ENCODE measurements at places on chromosomes 2 and 18. TPM values are rescaled to one million over a fixed set of nuclear protein-coding genes. Genes with fewer than 3 reads are reported as not detected.
A peak's percentile ranks its signal among the peaks of the same experiment; 100 is the strongest.

DNA sequence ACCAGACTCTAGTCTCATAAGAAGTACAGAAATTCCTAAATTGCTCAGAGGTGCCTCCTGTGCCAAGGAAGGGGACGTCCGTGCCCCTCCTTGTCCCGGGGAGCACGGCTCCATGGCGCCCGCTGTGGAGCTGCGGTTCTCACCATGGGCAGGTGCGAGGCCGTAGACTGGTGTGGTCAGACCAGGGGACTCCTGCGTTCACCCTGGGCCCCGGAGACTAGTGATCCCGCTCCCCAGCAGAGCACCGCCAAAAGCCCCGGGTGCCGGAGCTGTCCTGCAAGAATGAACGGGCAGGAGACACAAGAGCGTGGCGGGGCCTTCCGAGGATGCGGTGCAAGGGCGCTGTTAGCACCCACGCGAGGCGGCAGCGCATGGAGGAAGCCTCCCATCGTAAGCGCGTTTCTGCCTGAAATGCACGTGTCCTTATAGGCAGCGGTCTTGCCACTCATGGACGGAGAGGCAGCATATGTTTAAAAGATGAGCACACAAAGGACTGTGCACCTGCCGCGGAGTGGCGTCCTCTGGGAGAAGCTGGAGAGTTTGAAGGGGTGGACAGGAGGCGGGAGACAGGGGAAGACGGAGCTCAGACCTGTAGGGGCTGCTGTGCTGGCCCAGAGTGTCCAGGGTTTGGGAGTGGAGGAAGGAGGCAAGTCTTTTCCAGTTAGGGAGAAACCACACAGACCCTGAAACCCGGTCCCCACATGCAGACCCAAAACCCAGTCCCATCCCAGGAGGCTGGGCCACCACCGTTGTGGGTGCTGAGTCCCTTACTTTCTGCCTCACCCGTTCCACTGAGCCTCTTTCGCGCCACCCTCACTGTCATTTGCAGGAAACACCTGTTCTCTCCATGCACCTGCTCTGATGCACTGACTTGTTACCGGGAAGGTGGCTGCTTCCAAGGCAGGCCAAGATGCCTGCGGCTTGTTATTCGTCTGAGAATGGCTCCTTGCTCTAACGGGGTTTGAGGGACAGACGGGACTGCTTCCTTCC is 7.5 kb upstream of the KCNG2 start:
- H3K27me3 ChIP-seq, result peaks cover 17% of the 10 kb centered on the region
- no peaks in the 10 kb centered on the region for H3K36me3 ChIP-seq

The VWC2L gene
- total RNA-seq, result not detected

DNA sequence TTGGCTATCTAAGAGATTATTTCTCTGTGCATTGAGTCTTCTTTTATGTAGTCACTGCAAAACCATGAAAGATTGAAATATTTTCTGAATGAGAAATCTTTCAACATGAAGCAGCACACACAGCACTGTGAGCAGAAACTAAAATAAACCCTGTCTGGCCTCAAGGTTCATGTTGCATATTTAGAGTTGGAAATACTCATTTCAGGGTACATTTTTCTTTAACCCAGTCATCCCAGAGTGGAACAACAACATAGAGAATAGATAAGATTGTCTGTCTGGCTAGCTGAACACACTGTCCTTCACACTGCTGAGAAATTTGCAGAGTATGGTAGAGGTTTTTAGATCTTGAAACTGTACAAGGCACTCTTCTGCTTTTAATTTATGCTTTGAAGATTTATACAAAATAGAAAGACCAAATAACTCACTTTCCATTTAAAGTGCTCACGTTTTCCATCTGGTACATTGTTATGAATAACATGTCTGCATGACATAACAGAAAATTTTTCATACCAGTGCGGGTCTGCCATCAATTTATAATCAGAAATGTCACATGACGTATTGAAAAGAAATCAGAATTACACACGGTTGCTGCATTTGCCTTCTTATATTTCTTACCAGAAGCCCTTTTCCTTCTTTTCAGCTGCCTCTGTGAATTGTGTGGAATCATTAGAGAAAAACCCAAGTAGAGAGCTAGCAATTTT is 25.0 kb upstream of the FN1 start:
- H3K27me3 ChIP-seq, result no peaks in the 10 kb centered on the region
- peaks cover 12% of the 10 kb centered on the region for H3K4me1 ChIP-seq
- no peaks in the 10 kb centered on the region for H3K36me3 ChIP-seq
- peak overlapping the region; percentile 27 for H3K4me3 ChIP-seq
- DNase-seq, result no peak

The IL37 gene
- not detected for total RNA-seq

- H3K36me3 ChIP-seq, result no peaks in the 10 kb centered on the region
- no peak overlapping the region for H3K27ac ChIP-seq
- no peaks in the 10 kb centered on the region for H3K4me1 ChIP-seq
Observed at GRCh38 chr2:177783091-177783490, 289.5 kb downstream of the PDE11A start.

DNA sequence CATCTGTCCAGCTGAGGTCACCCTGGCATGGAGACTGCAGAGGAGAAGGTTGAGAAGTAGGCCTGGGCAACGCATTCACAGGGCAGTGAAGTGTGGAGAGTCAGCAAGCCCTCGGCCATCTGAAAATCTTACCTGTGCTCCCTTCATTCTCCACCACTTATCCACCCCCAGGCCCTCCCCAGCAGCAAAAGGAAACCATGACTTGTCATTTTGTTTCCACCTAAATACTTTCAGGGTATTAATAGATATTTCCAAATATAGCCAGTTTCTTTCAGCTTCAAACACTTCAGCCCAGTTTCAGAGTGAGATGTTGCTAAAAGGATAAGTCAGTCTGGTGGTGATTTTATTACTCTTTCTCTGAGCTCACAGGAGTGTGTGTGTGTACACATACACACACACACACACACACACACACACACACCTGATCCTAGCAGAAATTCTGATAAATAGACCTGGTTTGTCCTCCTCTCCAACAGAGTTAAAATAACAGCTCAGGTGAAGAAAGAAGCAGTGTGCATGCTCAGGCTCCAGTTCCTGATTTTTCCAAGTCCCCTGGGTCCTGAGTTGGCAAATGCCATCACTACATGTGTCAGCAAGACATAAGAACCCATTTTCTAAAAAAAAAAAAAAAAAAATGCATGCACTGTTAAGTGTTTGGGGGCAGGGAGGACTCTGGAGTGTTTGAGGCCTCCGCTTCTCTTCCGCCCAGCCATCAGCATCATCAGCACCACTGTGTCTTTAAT is 82.8 kb downstream of the LOXHD1 start:
- H3K27me3 ChIP-seq, result no peaks in the 10 kb centered on the region
- no peak for DNase-seq
- no peak overlapping the region for H3K4me3 ChIP-seq
- H3K27ac ChIP-seq, result no peak overlapping the region

GRCh38 chr18:2662990-2663389 is 7.5 kb downstream of the SMCHD1 start:
- H3K4me1 ChIP-seq, result peaks cover under 1% of the 10 kb centered on the region
- H3K27me3 ChIP-seq, result no peaks in the 10 kb centered on the region
- peaks cover 3% of the 10 kb centered on the region for H3K36me3 ChIP-seq
- DNase-seq, result no peak
- H3K27ac ChIP-seq, result no peak overlapping the region

The CPO gene
- not detected for total RNA-seq

All from ascending aorta (tissue), 2 donors.